ENCODE measurements at places on chromosomes 11 and 22.

- no peak for DNase-seq
Observed at GRCh38 chr11:108032800-108033199, 24.1 kb downstream of the CUL5 start.

GRCh38 chr11:12239396-12239795 lies 129.0 kb downstream of the MICAL2 start:
- DNase-seq: no peak

DNA sequence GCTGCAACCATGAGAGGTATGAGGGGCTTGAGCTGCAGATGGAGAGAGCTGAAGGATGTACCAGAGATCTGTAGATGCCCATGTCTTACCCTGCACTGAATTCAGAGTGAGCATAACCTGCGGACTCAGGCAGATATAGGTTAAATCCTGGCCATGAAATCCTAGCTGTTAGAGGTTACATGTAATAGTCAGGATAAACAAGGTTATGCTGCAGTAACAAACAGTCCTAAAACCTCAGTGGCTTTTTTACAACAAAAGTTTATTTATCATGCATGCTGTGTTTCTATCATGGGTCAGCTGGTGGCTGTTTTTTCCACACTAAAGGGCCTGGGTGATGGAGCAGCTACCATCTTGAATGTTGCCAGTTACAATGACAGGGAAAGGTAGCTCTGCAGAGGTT lies 69.8 kb downstream of the LHFPL7 start:
- DNase-seq: no peak

GRCh38 chr11:23947883-23948282 lies 549.0 kb upstream of the LUZP2 start:
- DNase-seq: no peak

- no peak for DNase-seq
Observed at GRCh38 chr11:33869481-33870422, 22.1 kb downstream of the LMO2 start.

DNA sequence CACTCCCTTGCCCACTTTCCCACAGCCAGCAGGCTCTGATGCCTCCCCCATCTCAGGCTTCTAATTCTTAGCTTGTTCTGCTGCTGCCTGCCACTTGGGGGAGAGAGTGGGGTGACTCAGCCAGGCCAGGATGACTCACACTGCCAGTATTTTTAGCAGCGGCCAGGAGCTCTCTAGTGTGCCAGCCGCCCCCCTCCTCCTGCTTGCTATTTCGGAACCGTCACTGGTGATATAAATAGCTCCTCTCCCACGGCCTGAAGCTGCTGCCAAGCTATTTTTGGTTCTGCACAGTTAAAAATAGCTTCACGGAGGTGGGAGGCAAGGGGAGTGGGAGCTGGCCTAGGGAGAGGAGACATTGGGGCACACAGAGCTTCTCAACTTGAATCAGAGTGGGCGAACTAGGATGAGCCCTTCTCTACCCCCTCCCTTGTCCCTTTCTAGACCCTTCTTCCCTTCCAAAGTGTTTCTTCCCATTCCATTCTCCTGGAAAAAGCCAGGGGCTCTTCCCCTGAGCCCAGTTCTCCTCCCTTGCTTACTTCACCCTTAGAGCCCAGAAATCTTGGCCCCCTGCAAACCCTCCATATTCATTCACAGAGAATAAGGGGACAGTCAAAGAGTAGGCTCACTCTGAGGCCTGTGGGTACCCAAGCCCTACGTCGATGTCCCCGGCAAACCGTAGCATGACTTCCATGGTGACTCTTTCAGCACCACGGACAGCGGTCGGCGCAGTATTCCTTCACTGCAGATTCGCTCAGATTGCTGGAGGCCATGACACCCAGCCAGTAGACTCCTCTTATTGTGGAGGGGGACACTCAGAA lies 2.5 kb upstream of the NPAS4 start:
- peak; percentile 36 for DNase-seq

DNA sequence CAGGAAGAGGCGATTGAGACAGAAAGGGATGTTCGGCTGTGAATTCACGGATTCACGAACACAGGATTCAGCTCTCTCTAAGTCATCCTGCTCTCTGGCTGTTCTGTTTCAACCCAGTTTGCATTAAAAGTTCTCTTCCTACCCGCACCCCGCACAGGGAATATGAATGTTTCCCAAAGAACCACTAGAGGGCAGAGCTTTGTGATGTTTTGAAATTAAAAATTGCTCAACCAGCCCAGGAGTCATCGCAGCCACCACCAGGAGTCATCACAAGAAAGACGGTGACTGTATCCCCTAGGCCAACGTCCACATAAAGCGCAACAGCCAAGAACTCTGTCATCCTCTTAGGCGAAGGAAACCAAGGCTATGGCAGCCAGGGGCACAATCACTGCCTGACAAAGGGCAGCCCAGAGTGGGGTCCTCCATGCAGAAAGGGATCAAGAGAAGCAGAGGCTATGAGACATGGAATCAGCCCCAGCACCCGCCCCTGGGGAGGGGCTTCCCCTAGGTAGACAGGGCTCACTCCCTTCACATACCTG lies 122.4 kb downstream of the WT1 start:
- DNase-seq: no peak

- DNase-seq: no peak
Observed at GRCh38 chr22:17954200-17954859, 70.0 kb downstream of the MICAL3 start.

- no peak for DNase-seq
Observed at GRCh38 chr11:21604564-21604963, 588.3 kb upstream of the ANO5 start.

- no peak for DNase-seq
Observed at GRCh38 chr11:74714904-74715303, 16.3 kb downstream of the CHRDL2 start.

DNA sequence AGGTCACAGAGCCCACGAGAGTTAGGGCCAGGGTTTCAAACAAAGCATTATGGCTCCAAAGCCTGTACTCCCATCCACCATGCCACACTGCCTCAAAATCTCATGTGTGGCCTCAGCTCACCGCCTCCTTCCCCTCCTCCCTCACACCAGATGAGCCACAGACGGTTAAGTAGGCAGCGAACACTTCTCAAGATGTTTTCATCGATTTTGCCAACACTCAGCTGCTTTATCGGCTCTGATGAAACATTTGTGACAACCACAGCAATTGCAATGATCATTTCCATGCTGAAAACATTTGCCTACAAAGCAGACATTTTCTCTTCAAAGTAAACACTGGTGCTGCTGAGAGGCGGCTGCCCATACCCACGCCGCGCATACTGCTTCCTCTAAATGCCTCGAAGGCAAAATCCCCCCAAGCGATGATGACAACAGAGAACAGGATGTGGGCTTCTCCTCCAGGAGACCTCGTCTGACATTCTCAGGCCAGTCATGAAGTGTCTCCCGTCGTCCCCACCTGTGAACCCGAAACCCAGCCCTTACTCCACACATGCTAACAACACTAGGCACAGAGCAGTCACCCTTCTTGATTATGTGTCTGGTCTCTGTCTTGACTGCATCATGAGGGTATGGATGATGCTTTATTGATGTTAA lies 599.2 kb downstream of the SOX6 start:
- no peak for DNase-seq

DNA sequence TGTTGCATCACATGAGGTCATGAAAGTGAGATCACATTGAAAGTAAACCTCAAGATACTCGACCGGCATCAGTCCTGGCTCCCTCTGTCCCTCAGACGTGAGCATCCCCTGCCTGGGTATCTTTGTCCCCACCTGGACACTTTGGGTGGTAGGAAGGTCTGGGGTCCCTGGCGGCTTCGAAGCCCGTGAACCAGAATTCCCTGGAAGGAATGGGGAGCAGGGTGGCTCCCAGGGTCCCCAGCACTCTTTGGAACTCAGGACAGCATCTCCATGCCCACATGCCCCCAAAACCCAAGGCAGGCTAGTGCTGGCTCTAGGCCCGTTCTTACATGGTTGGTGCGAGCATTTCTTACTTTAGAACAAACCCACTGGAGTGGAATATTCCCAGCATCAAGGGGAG lies 7.5 kb downstream of the DERL3 start:
- no peak for DNase-seq

DNA sequence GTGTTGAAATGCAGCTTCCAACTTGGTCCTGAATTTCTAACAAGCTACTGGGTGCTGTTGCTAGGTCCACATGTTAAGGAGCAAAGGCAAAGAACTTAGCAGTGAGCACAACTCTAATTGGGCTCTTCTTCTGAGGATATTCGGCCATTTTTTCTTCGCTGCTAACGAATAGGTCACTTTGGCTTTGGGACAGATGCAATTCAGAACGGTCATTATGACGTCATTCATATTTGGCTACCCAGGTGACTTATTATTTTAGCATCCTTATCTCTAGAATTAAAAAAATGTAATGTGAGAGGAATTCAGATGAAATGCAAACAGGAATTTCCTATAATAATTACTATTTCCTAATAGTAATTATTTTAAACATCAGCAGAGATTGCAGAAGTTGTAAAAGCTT lies 13.9 kb downstream of the TMA7B start:
- DNase-seq: no peak

DNA sequence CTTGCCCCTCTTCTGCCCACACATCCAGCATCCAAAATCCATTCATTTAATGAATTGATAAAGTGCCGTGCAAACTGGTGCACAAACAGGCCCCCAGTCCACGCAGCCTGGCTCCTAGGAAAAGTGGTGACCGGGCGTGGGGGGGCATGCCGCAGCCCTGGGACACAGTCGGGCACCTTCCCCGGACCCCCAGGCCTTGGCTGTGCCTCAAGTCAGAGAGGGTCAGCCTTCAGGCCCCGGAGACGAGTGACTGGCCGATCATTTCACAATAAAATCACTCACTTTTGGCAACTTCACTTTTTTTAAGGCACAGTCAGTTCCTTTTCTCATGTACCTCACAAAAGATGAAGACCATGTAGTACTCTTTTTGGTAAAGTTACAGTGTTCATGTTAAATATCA lies 8.0 kb downstream of the CDPF1 start:
- DNase-seq: no peak

DNA sequence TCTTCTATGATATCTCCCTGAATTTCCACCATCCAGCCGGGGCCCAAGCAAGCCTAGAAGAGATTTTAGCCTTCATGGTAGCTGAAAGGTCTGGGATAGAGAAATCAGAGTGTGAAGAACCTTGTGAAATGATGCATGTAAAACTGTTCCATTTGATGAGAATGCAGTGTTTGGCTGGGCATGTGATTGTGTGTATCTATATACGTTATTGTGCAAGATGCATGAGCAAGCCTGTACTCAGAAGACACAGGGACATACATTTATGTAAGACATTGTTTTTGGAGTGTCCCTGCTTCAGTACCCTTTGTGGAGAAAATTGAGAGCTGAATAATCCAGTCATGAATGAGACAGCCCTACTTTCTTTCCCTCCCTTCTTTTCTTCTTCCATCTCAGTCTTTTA lies 15.2 kb upstream of the OR52K2 start:
- no peak for DNase-seq

GRCh38 chr11:130937051-130937450 lies 20.8 kb upstream of the SNX19 start:
- DNase-seq: no peak

GRCh38 chr22:45547016-45547345 lies 44.3 kb downstream of the FBLN1 start:
- no peak for DNase-seq

DNA sequence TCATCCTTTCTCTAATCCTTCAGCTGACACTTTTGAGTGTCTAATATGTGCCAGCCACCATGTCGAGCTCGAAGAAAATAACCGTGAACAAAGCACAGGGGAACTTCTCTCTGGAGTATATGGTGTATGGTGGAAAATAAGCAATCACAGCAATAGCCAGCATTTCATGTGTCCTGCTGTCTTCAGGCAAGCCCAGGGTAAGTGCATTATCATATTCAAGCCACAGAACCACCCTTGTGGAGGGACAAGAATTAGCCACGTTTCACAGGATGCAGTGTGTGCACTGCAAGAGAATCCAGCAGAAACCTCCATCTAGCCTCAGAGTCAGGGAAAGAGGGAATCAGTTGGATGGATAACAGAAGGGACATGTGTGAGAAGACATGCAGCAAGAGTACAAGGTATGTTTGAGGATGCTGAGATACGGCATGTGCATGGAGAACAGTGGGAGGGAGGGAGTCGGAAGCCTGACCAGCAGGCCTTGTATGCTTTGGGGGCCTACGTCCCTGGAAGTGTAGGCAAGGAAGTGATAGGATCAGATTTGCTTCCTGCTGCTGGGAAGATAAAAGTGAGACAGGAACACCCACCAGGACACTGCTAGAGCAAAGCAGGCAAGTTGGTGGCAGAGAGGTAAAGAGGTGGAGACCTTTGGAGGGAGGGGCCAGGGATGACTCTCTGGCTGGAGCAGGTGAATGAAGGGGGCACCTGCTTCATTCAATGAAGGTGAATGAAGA lies 14.7 kb upstream of the GNAZ start:
- DNase-seq: no peak
